Type B pancreatic cell (in vitro differentiated cells): ENCODE measurements at places on chromosomes 11 and 22. TPM values are rescaled to one million over a fixed set of nuclear protein-coding genes. Genes with fewer than 3 reads are reported as not detected.

- H3K4me1 ChIP-seq, result peaks cover 72% of the 10 kb centered on the region
- H3K36me3 ChIP-seq, result peaks cover 20% of the 10 kb centered on the region
- no peak overlapping the region for H3K4me3 ChIP-seq
- no peak overlapping the region for H3K27ac ChIP-seq
- DNase-seq, result no peak
Measured at GRCh38 chr22:27791159-27791858, 10.2 kb downstream of the MN1 start.

DNA sequence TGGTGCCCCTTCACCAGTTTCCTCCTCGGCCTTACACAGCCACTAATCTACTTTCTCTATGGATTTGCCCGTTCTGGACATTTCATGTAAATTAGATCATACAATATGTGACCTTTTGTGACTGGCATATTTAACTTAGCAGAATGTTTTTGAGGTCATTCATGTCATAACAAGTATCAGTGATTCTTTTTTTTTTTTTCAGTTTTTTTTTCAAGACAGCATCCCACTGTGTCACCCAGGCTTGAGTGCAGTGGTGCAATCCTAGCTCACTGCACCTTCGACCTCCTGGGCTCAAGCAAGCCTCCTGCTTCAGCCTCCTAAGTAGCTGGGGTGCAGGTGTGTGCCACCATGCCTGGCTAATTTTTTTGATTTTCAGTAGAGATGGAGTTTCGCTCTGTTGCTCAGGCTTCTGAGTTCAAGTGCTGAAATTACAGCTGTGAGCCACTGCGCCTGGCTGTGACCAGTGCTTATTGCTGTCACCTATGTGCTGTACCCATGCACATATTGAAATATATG is 22.7 kb downstream of the KIAA1671 start:
- H3K4me1 ChIP-seq, result peaks cover 23% of the 10 kb centered on the region
- H3K27ac ChIP-seq, result no peak overlapping the region

- no peaks in the 10 kb centered on the region for H3K27me3 ChIP-seq
- H3K4me1 ChIP-seq, result no peaks in the 10 kb centered on the region
- DNase-seq, result no peak
- H3K36me3 ChIP-seq, result peaks cover 11% of the 10 kb centered on the region
- H3K4me3 ChIP-seq, result no peak overlapping the region
Measured at GRCh38 chr11:17296852-17297559, 20.5 kb downstream of the NUCB2 start.

IFITM10 gene
- 3.4 and 7.4 TPM in 2 replicates for total RNA-seq

GRAP2 gene
- total RNA-seq, result 0.24 and 0.43 TPM in 2 replicates
